ENCODE measurements at places on chromosomes 7 and 10.

DNA sequence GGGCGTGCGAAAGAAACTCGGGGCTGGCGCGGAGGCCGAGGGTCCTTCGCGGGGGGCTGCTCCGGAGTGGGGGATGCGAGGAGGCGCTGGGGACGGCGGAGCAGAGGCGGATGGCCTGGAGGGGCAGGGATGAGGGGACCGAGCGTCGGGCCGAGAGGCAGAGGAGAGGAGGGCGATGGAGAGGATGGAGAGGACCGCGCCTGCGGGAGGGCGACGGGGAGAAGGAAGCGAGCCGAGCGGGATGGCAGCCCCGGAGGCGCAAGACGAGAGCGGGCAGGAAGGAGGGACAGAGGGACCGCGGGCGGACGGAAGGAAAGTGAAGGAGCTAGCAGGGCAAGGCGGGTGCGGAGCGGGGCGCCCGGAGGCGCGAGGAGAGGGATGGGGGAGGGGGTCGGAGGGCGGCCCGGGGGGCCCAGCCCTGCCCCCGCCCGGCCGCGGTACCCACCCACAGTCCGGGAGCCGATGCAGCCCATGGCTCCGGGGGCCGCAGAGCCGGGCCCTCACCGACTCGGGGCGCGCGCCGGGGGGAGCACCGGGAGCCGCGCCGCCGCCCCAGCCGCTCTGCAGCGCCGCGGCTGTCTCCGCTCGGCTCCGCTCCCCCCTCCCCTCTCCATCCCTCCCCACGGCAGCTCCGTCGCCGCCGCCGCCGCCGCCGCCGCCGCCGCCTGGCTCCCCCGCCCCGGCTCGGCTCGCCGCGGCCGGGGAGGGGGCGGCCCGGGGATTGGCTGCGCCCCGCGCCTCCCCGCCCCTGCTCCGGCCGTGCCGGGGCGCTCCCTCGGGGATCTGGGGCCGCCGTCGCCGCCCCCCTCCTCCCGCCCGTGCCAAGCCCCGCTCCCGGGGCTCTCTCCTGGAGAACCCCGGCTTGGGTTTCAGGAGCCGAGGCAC, at the start of gene FAM131B:
Gene FAM131B (minus strand): TSS at position 583 of the 885 bp plus-strand sequence. CDS start 110 bp downstream, at position 473.
- DNase-seq: no peak

- no peak for DNase-seq
Observed at GRCh38 chr7:20102982-20103381, 114.2 kb downstream of the MACC1 start.

GRCh38 chr7:68770649-68771048, 827.6 kb upstream of the AUTS2 start:
- DNase-seq: no peak

DNA sequence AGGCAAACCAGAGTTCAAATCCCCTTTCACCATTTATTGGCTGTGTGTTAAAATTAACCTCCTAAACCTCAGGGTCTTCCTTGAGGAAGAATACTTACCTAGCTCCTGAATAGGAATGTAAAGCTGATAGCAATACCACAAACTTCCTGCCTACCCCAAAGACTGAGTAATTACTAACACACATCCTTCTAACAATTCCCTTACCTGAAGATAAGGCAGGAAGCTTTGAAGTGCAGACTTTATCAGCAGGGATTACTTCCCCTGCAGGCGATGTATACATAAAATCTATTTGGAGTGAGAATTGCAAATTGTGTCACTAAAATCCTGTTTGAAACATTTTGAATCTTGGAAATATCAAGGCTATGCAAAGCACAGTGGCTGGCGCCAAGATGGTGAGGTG, 21.2 kb downstream of the EVX1 start:
- no peak for DNase-seq

DNA sequence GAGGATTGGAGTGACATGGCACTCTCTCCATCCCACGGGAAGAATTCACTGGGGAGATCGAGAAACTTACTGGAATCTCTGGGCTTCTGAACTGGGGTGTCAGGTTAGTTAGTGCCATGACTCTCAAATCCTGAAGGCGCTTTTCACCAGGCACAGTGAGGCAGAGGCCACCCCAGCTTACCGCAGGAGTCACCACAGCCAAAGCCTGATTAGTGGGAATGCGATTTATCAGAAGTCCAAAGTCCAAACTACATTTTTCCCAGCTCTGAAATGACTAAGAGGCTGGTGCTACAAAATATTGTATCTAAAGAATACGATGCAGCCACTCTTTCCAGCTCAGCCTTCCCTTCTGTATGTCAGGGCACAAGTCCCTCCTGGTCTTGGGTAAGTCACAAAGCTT, 334.8 kb upstream of the SHH start:
- DNase-seq: no peak

DNA sequence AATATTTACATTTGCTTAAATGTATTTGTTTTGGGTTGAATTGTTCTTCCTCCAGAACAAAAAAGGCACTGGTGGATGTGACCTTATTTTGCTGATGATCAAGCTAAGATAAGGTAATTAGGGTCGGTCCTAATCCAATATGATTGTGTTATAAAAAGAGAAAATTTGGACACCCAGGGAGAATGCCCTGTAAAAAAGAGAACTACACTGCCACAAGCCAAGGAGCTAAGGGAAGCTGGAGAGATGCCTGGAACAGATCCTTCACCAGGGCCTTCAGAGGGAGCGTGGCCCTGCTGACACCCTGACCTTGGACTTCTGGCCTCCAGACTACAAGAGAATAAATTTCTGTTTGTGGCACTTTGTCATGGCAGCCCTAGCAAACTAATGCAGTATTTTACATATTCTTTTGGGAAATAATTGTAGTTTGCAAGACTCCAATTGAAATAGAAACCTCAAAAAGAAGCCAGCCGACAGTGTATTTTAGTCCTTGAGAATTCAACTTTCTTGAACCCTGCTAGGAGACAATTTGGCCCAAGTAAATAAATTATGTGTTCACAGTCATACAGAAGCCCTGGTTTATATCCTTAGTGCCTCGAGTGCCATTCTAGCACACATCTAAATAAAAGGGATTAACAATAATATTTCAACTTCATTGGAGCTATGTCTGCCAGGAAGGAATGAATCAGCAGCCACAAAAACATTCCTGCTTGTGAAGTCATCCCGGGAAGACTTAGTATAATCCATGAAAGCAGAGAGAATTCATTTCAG, 164.6 kb downstream of the PKD1L1 start:
- no peak for DNase-seq

DNA sequence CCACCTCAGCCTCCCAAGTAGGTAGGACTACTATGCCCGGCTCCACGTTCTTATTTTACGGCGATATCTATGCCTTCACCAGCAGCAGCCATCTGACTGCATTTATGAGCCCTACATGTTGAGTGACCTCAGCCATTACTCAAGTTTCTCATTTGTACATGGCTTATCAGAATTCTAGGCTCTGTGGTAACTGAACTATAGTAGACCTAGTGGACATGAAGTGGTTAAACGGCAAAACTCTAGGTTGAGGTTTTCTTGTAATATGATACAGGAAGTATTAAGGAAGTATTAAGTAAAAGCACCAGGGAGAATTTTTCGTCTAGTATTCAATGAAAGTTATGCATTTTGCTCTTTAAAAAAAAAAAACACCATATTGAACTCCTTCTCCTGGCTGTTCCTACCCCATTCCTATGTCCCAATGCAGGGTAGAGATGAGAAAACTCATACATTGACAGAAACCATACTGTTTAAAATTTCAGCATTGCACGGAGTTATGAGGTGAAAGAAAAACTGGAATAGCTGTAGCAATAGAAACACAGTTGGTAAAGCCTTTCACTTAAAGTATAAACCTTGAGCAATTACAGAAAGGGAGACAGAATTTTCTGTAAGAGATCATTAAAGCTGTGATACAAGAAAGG, 39.8 kb upstream of the EPC1 start:
- no peak for DNase-seq

- no peak for DNase-seq
Observed at GRCh38 chr10:132806561-132807003, 20.6 kb upstream of the NKX6-2 start.

GRCh38 chr10:29731760-29732159, 97.0 kb upstream of the SVIL start:
- no peak for DNase-seq

GRCh38 chr10:108556186-108556585, 1367.1 kb downstream of the XPNPEP1 start:
- no peak for DNase-seq

GRCh38 chr10:78337016-78337415, 303.4 kb downstream of the RPS24 start:
- DNase-seq: no peak

GRCh38 chr10:58137813-58138212, 129.9 kb downstream of the IPMK start:
- DNase-seq: no peak

GRCh38 chr7:143958781-143959180, 4.1 kb downstream of the OR2F1 start:
- no peak for DNase-seq

- DNase-seq: no peak
Observed at GRCh38 chr10:3782146-3782450, 2.9 kb downstream of the KLF6 start.
